Caudate nucleus (tissue), 63 donors: ENCODE measurements at places on chromosomes 11 and 22.

- no peak for DNase-seq
Measured at GRCh38 chr11:113174882-113175281, 139.5 kb upstream of the TTC12 start.

- DNase-seq, result no peak
Measured at GRCh38 chr11:20754933-20755332, 85.5 kb downstream of the NELL1 start.

DNA sequence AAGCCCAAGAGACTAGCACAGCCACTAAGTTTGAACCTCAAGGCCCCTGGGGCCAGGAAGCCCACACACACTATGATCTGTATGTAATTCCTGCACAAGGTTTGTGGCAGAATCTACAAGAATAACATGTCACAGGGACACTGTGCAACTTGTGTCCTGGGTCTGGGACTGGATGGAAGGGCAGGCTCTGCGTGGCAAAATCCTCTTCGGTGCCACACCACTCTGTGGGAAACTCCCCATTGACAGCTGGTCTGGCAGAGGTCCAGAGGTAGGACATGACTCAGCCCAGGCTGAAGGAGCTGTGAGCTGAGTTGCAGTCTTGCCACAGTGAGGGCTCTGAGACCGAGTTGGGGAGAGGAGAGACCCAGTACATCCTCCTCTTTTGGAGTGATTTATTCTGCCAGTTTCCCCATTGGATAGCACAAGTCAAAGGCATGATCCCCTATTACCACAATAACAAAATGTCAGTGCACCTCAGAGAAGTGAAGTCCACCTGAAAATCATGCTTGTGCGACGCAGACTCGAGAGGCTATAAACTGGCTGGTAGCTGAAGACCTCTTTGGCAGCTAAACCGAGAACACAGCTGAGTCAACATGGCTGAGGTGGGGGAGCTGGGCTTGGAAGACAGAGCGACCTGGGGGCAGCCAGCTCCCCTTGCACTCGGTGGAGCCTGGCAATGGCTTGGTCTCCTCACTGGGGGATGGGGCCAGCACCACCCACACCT, 23.3 kb upstream of the SERPIND1 start:
- no peak for DNase-seq

GRCh38 chr11:7691759-7692350, 14.4 kb downstream of the OVCH2 start:
- DNase-seq, result no peak

GRCh38 chr11:69002110-69002569, 10.9 kb downstream of the MRGPRF start:
- no peak for DNase-seq

GRCh38 chr22:45762545-45763235, 91.1 kb downstream of the ATXN10 start:
- DNase-seq, result no peak

DNA sequence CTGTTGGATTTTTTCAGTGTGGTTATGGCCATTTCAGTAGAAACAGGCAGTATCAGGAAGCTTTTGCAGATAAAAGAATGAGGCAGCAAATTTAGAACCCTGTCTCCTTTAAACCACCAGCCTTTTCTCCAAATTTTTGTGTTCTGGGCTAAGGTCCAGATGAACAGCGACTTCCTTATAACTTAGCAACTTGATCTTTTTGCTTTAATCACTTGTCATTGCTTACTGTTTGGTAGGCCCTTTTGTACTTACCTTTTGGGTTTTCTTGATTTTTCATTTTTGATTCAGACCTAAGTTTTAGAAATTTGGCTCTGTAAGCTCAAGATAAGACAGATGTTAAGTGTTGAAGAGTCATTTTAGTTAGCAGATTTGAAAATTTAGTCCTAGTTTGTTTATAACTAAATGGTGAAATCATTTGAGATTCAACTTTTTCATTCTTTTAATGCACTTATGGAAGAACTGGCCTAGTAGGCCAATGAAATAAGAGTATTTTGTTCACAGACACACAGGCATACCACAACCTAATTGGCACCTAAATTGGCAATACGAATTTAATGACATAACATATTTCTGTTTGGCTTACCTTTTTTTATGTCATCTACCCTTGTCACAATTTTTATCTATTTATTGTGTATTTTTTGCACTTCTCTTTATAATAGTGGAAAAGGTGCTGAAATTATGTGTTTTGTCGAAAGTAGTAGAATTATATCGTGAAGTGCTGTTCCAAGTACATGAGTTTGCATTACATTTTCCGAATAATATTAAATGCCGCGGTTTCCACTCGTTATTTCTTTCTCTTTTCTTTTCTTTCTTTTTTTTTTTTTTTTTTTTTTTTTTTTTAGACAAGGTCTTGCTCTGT, 2.1 kb downstream of the RTN3 start:
- no peak for DNase-seq

- no peak for DNase-seq
Measured at GRCh38 chr11:133409799-133410198, 122.5 kb downstream of the OPCML start.

GRCh38 chr11:69268911-69269310, 25.0 kb upstream of the MYEOV start:
- DNase-seq, result no peak

DNA sequence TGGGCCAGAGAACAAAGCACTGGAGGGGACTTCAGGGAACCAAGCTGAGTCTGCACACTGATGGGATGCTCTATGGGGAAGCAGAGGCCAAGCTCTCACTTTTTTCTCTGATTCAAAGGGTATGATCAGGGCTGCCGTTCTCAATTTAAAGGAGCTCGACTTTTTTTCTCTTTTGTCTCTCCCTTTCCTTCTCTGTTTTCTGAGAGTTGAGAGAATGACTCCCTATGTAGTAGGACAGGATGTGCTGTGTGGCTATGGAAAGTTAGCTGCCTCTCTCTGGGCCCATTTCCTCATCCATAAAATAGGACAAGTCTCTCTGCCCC, 7.9 kb downstream of the ADORA2A start:
- DNase-seq, result no peak

GRCh38 chr22:33909075-33909458, 11.2 kb downstream of the LARGE1 start:
- DNase-seq, result no peak

DNA sequence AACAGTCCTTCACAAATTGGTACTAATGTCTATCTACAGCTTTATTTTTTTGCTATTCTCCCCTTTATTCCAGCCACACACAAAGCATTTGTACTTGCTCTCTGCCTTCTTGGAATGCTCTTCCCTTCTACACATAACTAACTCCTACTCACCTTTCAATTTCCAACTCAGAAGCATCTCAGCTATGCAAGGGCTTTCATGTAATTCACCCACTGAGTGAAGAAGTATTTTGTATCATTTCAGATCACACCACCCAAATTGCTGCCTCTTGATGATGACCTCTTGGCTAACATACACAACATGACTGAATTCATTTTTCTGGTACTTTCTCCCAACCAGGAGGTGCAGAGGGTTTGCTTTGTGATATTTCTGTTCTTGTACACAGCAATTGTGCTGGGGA, at the start of gene OR4X2:
OR4X2 (plus strand) TSS at position 301 of the 400 bp plus-strand sequence; CDS start at position 301, 0 bp downstream.
- no peak for DNase-seq

GRCh38 chr11:35717043-35717442, 54.5 kb downstream of the TRIM44 start:
- DNase-seq, result no peak

DNA sequence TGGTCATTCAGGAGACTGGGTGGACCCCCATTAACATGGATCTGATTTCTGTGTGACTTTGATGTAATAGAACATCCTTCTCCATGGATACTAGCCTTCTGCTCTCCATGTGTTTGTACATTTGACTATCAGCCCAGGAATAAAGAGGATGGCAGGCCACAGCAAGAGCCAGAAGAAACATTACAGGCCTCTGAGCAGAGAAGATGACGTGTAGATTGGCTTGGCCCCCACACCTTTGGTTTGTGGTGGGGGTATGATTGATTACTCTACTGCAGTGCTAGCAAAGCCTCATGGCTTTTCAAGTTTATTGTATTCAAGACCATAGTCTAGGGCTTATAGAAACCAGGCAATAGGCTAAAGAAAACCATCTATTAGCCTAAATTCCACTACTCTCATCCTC, 77.0 kb downstream of the GRAMD1B start:
- no peak for DNase-seq
